ENCODE measurements at places on chromosomes 5 and 9.

DNA sequence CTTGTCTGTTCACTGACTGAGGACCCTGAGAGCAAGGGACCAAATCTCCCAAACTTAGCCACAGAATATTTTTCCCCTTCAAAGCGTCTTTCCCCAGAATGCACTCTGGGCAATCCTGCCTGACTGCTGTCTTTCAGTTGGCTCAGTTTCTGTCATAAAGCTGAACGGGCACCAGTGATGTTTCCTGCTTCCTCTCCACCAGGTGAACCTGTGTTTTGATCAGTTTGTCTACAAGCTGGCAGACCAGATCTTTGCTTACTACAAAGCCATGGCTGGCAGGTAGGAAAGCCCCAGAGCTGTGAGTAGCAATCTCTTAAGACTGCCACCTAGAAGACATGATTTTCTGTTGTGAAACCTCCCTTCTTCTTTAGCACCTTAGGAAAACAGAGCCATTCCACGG lies 61.8 kb downstream of the CYFIP2 start:
- no peak for DNase-seq

- DNase-seq, result no peak
These were observed 278.0 kb downstream of the ADAMTS6 start for GRCh38 chr5:65203746-65204145.

GRCh38 chr5:96001262-96001661 lies 39.6 kb upstream of the ELL2 start:
- no peak for DNase-seq

DNA sequence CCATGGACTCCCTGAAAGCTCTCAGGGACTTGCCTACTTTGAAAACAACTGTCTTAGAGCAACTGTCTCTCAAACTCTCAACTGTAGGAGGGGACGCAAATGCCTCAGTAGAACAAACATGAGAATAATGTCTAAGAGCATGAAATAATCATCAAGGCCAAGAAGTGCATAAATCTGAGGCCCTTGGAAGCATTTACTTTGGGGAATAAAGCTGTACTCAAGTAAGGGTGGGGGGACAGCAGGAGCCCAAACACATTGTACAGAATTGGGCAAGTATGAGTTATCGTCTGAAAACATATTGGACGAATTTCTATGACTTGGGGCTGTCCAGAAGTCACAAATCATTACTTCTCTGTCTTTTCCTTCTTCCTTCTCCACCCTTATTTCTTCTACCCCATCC lies 96.3 kb upstream of the HMHB1 start:
- DNase-seq, result no peak

DNA sequence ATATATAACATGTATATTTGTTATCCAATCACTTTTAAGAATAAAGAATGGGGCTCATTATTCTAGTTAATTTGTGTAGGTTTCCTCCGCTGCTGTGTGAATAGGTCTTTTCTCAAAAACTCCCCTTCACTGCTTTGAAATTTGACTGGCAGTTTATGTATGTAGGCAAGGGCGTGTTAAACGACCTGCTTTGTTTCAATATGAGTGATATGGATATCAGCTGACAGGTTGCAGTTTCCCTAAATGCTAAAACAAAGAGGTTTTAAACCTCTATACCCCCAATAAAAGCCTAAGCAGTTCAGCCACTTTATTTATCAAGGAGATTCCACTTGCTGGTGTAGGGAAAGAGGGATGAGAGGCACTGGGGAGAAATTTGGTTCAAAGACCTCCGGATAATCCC lies 159.6 kb downstream of the TMEM167A start:
- no peak for DNase-seq

Measured in stomach (tissue), 19 donors.